ENCODE measurements at places on chromosomes 1 and 21. TPM values are rescaled to one million over a fixed set of nuclear protein-coding genes. Genes with fewer than 3 reads are reported as not detected.

GRCh38 chr21:33980276-33980916, 64.8 kb upstream of the ATP5PO start:
- no peak for DNase-seq

TFF1 gene
- not detected for polyA plus RNA-seq

DNA sequence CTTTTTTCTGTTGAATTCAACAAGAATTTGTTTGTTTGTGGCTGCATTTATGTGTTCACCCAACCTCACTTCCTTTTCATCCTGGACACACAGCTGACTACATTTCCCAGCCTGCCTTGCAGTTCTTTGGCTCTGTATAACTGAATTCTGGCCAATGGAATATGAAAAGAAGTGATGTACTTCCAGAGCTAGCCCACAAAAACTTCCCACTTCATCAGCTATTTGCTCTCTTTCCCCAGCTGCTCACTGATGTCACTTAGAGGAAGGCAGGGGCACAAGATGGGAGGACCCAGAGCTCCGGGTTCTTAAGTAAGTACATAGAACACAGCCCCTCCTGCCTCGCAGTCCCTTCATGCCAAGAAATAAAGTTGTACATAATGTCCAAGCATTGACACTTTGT, 235.0 kb upstream of the FGGY start:
- DNase-seq, result peak; percentile 79

- DNase-seq, result no peak
These were observed 17.7 kb downstream of the TEX38 start for GRCh38 chr1:46689356-46689755.

GRCh38 chr1:87249803-87250202, 78.9 kb upstream of the LMO4 start:
- no peak for DNase-seq

GRCh38 chr1:239617259-239617658, 230.9 kb downstream of the CHRM3 start:
- no peak for DNase-seq

DNA sequence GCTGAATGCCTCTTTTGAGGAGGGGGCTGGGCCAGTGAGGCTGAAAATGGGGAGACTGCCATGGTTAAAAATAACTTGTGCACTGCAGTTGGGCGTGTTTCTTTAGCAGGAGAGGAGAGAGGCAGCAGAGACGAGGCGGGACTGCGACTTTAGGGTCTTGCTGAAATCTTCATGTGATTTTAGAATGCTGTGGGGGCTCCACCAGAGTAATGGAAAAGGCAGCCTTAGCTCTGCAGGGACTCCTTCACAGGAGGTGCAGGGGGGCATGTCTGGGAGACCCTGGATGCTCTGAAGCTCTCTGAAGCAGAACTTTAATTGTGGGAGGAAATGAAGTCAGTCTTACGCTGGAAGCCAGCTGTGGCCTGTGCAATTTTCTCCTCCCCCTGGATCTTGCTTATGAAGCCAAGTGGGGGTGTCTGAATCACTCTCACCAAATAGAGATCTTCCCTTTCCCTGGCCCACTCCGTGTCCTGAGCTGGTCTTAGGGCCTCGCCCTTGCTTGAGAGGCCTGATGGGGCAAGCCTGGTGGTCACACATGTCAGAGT, 60.8 kb downstream of the NDUFS5 start:
- peak; percentile 43 for DNase-seq

DNA sequence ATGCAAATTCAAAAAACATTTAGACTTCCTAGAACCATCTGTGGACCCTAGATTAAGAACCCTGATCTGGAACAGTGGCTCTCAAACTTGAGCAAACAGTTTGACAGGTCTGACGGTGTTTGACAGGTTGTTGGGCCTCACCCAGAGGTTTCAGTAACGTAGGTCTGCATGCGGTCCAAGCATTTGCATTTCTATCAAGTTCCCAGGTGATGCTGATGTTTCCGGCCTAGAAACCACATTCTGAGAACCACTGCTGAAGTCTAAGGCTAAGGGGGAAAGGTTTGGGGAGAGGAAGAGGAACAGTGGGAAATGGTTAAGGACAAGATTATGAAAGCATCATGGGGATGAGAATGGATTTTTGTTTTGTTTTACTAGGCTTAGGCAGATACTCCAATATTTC, 48.6 kb downstream of the MDM4 start:
- DNase-seq, result no peak

GRCh38 chr1:77467741-77468140, 185.9 kb downstream of the AK5 start:
- DNase-seq, result no peak

RAP1GAP gene
- polyA plus RNA-seq, result 0.75 TPM

DNA sequence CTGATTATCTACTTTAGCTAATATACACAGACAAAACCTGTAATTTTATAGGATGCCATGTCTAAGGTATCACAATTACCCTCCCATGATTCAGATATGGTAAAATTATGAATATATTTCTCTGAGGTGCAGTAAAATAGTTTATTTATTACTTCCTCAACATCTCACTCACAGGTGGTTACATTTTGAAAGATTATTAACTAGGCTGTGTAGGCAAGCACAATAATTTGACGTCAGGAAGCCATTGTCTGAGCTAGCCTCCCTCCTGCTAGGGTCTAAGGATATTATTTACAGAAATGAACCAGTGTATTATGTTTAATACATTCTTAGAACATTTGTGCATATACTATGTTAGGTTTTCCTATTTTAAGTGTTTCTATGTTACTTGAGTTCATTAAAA, 69.9 kb upstream of the ADGRL2 start:
- no peak for DNase-seq

AUNIP gene
- polyA plus RNA-seq, result 0.19 TPM

DNA sequence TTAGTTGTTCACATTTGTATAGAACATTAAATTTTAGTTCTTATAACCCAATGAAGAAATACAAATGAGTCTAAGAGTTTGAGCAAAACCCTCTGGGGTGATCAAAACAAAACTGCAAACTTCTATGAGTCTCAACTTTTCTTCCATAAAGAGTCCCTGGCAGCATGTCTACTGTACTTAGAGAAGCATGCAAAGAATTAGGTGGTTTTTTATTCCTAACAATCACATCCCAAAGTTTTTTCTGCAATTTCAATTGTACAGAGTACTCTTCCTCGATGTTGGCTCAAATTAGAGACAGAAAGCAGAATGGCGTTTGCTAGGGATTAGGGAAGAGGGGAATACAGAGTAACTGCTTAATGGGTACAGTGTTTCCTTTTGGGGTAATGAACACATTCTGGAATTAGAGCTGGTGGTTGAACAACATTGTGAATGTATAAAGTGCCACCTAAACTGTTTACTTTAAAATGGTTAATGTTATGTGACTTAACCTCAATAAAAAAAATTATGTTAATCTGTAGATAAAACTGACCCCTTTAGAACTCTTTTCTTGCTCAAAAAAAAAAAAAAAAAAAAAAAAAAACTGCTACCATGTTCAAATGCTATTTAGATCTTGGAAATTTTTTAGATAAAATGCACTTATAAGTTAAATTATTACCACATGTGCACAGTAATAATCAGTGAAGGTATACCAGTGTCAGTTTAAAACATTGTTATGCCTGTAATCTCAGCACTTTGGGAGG, 4.8 kb downstream of the RC3H1 start:
- DNase-seq, result no peak

GRCh38 chr1:212430955-212431394, 1.7 kb upstream of the NENF start:
- DNase-seq, result no peak

GRCh38 chr21:30320215-30320614, at the start of gene KRTAP26-1:
Gene KRTAP26-1, minus strand, starts transcription at chr21:30320315. Its CDS starts 280 bp downstream, at chr21:30320035.
- DNase-seq, result no peak

MUL1 gene
- polyA plus RNA-seq, result 57.3 TPM

C1orf94 gene
- polyA plus RNA-seq, result not detected

GRCh38 chr1:119373465-119373864, 4.9 kb downstream of the HAO2 start:
- no peak for DNase-seq

GRCh38 chr21:43298546-43299440, 128.1 kb downstream of the SIK1 start:
- DNase-seq, result peak; percentile 14

DNA sequence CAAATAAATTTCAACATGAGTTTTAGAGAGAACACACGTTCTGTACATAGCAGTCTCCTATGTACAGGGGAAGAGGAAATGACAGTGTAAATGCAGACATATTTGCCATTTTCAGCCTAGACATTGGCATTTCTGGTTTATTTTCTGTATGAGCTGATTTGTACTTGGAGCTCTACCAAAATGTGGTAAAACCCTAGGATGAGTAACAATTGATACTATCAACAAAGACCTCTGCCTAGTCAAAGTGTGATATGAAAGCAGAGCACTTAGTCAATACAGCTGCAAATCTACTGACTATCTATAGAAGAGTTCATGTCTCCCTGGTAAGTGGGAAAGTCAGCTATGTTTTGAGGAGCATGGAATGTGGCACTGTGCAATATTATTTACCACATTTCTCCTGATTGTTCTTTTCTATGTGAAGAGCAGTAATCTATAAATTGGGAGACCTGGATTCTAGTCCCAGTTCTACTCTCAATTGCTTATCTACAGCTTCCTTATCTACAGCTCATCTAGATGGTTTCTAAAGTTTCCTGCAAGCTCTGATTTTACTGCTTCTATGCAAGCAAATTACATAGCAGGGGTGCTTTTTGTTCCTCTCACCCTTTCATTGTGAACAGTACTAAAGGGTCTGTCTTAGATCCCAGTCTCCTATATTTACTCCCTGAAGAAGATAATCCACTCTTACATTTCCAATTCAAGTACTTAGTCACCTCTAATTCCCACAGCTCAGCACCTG, 334.2 kb downstream of the NTNG1 start:
- DNase-seq, result no peak
